H9 (cell line): ENCODE measurements at places on chromosomes 16 and 17.

- no peak for DNase-seq
Observed at GRCh38 chr16:47461598-47462266, 601 bp downstream of the PHKB start.

GRCh38 chr17:64110379-64111152 is 19.4 kb downstream of the ERN1 start:
- peak; percentile 20 for DNase-seq

DNA sequence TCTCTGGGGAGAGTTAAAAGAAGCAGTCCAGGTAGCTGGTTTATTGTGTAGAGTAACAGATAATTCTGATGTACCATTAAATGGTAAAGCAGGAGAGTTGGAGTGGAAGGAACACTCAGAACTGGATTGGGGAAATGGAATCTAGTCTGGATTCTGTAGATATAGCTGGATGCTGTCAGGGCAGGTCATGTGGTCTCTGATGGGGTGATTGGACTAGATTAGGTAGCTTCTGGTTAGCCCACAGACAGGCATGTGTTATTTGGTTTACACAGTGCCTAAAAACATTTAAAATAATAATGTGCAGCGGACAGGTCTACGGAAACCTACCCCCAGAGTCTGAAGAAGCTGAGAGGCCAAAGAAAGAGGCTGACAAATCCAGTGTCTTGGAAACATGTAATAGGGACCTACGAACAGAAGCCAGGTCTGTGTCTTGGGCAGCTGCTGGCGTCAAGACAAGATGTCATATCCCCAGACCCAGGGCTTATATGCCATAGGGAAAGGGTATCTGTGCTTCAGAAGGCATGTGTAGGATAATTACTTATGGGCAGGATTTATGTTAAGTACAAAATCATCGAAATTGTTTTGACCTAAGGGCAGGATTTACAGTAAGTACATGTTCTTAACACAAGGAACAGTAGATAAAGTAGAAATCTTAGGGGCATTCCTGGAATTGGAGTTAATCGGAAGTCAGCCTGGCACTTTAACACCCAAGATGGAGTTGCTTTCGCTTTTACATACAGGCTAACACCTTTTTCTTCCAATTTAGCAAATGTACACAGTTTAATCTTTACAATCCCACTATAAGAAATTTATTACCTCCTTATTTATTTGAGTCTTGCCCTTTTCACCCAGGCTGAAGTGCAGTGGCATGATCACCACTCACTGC is 12.4 kb downstream of the LUC7L3 start:
- DNase-seq: no peak

GRCh38 chr16:27745348-27745747 is 195.4 kb downstream of the KATNIP start:
- no peak for DNase-seq

GRCh38 chr17:59851439-59852375 is 41.0 kb downstream of the TUBD1 start:
- no peak for DNase-seq

GRCh38 chr17:61419496-61420046 is 19.9 kb downstream of the TBX2 start:
- DNase-seq: no peak

- no peak for DNase-seq
Observed at GRCh38 chr17:3596804-3597464, 12.3 kb downstream of the TRPV1 start.

DNA sequence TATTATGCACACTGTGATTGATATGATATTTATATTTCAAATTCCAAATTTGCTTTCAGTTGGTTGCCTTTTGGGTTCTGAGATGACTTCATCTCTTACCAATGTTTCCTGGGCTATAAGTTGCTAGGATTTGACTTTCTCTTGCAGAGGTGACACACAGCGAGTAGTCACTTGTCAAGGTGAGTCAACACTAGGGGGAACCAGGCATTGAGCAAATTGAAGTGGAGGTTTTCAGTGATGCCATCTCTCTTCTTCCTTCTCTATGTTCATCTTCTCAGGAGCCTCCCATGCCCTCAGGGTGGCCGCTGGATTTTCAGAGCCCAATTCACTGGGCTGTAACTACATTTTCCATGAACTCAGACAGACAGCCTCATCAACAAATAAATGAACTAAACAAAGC is 6.0 kb upstream of the CPD start:
- no peak for DNase-seq

DNA sequence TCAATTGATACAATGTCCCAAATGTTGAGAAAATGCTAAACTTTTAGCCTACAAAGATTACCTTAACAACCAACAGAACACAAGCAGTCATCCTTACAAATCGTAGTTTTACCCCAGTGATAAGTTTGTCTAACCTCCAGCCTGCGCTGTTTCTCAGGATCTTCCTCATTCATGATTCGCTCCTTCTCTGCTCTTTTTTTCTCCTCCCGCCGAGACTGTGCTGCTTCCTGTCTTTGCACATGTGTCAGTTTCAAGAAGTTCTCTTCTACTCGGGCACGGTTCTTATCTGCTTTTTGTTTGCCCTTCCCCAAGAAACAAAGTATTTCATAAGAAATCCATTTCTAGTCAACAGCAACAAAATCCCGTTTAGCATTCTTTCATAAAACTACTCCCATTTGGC is 10.2 kb upstream of the STRADA start:
- no peak for DNase-seq

DNA sequence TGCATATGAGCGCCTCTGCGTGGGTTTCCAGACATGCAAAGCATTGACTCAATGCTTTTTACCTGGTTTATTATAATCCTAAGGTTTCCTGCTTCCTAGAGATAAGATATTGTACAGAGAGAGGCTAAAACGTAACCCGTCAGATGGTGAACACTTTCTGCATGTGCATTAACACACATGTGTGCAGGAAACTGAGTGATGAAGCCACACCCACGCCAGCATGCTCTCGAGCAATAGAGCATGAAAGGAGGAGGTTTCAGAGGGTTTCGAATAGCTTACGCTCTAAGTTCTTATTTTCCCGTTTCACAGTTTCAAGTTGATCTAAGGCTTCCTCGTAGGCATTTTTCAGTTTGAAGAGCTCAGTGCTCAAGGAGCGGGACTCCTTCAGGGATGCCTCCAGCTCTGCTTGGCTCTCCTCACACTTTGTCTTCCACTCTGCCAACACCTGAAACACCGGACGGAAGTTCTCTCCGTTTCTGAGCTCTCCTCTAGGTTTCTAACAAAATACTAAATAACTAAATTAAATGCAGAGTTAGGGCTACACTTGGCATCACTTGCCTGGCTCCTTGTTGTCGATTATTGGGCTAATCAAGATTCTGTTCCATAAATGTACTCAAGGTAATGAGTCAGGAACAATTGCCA is 23.2 kb downstream of the MYH3 start:
- DNase-seq: no peak

DNA sequence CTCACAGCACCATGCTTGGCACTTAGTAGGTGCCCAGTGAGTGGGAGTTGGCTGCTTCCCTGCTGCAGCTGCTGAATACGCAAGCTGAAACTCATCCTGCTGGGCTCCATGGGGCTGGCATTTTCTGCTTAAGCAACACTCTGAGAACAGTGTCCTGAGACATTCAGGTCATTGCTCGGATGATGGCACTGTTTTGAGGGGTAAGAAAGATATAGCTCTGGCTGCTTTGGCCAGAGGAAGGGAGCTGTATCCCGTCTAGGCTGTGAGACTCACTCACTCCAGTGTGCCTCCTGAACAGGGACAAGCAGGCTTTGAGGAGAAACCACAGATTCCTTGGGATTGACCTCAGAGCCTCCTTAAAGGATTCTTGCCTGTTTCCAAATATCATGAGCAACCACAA is 120.5 kb downstream of the CLEC16A start:
- DNase-seq: no peak

DNA sequence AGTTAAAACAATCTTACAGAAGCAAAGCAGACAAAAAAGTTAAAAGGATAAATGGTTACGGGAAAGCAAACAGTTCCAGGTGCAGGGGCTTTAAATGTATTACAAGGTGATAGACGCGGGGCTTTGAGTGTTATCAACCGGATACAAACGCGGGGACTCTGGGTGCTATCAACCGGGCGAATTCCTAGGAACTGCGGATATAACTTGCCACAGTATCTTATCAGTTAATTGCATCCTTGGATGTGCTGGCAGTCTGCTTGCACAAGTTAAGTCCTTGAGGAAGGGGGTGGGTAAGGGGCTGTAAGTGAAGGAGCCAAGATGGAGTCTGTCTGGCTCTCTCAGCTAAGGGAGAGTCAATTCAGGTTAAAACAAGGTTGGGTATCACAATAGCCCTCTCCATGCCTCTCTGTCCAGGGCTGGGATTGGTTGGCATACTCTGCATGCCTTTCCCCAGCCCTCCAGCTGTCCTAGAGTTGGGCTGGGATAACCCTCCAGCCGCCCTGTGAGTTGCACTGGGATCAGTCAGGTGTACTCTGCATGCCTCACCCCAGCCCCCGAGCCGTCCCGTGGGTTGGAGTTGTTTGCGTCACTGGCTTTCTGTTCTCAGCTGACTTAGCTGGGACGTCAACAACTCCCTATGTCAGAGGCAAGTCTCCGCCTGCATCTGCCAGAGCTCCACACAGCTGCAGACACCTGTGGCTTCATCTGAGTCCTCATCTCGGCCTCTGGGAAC is 40.9 kb downstream of the TMEM235 start:
- DNase-seq: peak; percentile 79

DNA sequence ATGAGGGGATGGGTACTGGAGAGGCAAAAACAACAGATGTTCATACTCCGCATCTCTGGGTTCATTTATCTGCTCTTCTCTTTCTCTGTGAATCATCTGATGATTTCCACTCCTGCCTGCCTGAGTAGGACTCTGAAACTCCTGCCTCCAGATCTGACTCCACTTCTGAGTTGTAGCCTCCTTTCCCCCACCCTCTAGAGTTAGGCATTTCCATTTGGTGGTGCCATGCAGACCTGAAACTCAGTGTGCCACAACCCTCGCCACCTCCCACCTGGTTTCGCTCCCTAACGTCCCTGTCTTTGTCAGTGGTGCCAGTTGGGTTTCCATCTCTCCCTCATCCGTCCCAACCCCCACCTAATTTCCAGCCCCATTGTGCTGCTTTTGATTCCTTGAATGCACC is 126.2 kb downstream of the PRKCB start:
- DNase-seq: no peak

DNA sequence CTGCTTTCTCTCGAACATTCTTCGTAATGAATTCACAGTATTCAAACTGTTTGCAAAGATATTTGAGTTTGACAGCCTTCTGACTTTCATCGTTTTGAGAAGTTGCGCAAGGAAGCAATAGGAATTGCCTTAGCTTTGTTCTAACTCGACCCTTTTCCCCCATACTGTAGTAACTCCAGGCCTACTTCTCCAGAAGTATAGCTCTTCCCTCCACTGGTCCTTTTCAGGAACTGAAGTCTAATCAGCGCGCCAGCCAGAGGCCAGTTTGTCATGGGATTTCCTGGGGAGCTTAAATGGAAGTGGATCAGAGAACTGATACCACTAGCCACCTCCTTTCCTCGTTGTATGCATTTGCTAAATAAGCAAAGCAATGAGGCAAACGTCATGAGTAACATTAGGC is 27.9 kb downstream of the CDR2 start:
- no peak for DNase-seq

- DNase-seq: no peak
Observed at GRCh38 chr16:10763456-10763855, 19.8 kb downstream of the NUBP1 start.

DNA sequence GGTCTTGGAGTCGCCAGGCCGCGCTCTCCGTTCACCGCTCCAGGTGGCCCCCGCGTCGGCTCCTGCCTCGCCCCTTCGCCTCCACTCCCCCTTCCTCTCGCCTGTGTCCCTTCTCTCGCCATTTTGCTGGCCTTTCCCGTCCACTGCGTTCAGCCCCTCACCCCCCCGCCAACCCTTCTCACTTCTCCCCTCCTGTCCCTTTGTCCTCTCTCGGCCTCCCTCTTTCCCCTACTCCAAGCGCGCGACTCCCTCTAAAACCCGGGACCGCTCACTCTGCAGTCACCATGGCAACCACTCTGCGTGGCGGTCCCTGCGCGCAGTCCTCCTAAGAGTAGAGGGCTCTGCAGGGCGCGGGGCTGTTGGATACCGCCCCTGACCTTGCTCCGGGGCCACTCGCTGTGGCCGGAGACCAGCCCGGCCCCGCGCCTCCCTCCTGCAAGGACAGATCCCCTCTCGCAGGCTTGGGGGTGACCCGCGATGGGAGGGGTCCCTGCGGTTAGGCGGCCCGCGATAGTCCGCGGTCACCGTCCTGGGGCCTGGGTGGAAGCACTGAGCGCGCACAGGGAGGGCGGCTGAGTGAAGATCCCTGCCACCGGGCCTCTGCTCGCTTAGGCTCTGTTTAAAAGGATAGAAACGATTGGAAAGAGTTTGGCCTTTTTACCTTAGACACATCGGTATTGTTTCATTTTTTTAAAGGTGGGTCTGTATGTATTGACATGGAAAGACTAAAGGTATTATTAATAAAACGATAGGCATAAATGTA is 454 bp downstream of the CCDC40 start:
- peak; percentile 82 for DNase-seq

DNA sequence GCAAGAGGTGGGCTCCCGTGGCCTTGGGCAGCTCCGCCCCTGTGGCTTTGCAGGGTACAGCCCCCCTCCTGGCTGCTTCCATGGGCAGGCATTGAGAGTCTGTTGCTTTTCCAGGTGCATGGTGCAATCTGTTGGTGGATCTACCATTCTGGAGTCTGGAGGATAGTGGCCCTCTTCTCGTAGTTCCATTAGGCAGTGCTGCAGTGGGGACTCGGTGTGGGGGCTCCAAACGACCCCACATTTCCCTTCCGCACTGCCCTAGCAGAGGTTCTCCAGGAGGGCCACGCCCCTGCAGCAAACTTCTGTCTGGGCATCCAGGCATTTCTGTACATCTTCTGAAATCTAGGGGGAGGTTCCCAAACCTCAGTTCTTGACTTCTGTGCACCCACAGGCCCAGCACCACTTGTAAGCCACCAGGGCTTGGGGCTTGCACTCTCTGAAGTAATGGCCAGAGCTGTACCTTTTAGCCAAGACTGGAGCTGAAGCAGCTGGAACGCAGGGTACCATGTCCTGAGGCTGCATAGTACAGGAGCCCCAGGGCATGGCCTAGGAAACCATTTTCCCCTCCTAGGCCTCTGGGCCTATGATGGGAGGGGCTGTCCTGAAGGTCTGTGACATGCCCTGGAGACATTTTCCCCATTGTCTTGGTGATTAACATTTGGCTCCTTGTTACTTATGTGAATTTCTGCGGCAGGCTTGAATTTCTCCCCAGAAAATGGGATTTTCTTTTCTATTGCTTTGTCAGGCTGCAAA is 6.0 kb downstream of the PRKAR1A start:
- DNase-seq: peak; percentile 51

DNA sequence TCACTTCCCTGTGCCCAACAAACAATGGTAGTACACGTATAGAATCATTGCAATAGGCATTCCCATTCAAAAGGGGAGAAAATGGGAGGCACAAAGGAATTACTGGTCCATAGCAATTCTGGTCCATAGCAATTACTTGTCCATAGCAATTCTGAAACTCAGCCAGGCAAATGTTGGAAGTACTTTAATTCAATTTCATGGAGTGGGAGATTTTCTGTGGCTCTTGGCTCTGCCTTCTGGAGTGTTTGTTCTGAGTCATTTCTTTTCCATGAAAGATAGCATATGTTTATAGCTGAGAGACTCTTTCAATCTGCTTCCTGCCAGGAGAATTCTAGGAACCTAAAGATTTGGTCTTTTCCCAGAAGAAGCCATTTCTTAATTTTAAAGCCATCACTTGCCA is 182.8 kb upstream of the ELAC2 start:
- DNase-seq: no peak
